ENCODE measurements at places on chromosomes 13 and 19. TPM values are rescaled to one million over a fixed set of nuclear protein-coding genes. Genes with fewer than 3 reads are reported as not detected.
A peak's percentile ranks its signal among the peaks of the same experiment; 100 is the strongest.

Gene ATXN8OS
- total RNA-seq: not detected

Gene PRSS57
- not detected for total RNA-seq

Gene C19orf73
- 2.0 TPM for total RNA-seq

DNA sequence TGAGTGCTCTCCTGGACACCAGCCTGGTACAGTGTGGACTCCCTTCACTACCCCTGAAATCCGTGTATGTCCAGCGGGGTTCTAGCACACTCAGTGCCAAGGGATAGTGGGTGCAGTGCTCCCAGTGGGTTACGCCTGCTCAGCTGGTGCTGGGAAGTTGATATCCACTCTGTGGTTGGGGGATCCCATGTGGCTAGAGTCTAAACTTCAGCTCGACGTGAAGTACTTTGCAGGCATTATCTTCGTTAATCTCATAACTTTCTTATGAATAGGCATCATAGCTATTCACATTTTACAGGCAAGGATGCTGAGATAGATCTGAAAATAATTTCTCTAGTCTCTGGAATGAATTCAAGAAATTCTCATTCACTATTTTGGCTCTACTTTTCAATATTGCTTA is 433.2 kb upstream of the HTR2A start:
- no peak for DNase-seq

DNA sequence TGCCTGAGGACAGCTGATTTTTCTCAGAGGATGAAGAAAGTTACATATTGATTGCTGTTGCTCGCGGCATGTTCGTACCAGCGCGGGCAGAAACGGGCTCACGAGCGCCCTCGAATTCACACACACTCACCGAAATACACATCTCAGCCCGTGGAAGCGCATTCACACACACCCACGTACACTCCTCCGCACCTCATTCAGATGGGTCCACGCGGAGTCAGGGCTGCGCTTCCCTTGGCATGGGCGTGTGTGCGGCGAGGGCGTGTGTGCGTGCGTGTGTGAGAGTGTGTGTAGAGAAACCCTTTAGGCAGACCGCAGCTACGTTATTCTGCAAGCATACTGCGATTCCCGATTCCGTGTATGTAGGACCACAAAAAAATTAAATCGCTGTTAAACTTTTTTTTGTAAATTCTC is 2.1 kb upstream of the PCDH17 start:
- DNase-seq: peak; percentile 7

DNA sequence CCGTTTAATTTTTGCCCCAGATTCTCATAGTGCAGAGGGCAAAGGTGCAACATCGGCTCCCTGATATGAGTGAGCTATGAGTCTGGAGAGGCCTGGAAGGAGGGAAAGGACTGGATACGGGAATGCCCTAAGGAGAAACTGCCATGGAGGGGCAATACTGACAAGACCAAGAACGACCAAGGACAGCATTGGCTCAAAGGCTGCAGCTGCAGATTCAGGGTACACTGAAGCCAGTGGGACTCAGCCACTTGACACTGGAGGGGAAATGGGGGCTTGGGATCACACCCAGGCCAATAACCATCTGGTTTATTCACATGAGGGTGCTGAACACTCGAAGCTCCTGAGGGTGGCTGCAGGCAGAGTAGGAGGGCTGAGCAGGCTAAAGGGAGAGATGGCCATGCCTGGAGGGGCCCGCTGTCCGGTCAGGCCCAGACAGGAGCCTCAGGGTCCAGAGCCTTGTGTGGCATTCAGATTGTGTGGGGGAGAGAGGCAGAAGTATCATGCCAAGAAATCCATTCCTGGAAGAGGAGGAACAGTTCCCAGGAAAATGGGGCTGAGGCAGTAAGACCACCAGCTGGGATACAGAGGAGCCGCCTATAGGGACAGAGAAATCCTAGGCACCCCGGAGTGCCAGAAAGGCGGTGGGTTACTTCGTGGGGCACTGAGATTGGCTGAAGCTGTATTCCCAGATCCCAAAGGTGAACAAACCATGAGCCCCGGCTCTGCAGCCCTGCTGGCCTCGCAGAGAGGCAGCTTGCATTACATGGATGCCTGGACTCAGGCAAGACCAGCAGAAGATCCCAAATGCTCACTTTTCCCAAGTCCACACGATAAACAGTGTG is 20.7 kb downstream of the COL4A1 start:
- no peak for DNase-seq

DNA sequence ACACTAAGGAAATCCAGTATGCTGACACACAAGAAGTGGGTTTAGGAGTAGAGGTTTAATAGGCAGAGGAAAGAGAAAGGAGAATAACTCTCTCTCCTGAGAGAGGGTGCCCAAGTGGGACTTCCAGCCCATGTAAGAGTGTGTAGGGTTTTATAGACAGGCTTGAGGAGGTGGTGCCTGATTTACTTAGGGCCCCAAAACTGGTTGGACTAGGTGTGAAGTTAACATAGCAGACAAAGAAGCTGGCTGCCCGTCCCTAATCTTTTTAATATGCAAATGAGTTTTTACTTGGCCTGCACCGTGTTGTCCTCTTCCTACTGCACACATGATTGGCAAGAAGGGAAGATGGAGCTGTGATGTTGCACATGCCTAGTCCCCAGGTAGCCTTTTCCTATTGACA is 752.5 kb upstream of the SLITRK5 start:
- no peak for DNase-seq

DNA sequence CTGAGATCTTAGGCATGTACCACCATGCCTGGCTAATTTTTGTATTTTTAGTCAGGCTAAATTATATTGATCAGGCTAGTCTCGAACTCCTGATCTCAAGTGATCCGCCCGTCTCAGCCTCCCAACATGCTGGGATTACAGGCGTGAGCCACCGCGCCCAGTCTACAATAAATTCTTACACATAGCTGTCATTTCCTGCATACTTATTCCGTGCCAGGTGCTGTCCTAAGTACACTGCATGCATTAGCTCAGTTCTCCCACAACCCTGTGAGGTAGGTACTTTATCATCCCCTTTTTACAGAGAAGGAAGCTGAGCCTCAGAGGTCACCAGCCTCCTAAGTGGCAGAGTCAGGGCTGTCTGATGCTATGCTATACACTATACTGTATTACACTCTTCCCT is 7.2 kb upstream of the RHPN2 start:
- no peak for DNase-seq

DNA sequence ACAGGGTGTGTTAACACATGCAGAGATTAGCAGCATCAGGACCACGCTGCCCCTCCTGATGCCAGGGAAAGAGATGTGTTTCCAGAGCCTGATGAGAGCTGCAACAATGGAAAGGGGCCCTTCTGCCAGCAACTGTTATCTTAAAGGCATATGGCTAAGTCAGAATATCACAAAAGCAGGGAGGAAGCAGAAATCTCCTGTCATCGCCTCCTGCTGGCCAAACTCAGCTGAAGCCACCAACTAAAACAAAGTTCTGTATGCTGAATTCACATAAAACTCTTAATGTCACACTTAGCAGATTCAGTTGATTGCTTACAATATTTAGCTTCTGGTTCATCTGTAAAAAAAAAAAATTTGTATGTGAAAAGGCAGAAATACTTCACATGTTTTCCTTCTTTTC is 178.2 kb downstream of the GPC5 start:
- peak; percentile 12 for DNase-seq

DNA sequence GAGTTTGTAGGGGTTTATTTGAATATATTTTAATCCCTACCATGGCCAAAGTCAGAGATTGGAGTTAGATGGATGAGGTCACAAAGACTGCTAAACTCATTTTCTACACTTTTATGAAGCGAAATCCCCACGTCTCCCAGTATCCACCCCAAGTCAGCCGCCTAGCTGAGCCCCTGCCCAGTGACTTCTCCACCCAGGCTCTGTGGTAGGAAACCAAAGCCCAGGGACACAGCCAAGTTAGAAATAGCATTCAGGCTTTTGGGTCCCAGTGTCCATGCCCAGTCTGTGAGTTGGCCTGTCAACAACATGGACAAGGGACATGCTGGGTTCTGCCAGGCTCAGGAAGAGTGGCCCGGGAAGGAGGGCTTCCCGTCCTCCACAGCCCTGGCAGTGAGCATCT is 474.0 kb downstream of the FOXO1 start:
- no peak for DNase-seq

DNA sequence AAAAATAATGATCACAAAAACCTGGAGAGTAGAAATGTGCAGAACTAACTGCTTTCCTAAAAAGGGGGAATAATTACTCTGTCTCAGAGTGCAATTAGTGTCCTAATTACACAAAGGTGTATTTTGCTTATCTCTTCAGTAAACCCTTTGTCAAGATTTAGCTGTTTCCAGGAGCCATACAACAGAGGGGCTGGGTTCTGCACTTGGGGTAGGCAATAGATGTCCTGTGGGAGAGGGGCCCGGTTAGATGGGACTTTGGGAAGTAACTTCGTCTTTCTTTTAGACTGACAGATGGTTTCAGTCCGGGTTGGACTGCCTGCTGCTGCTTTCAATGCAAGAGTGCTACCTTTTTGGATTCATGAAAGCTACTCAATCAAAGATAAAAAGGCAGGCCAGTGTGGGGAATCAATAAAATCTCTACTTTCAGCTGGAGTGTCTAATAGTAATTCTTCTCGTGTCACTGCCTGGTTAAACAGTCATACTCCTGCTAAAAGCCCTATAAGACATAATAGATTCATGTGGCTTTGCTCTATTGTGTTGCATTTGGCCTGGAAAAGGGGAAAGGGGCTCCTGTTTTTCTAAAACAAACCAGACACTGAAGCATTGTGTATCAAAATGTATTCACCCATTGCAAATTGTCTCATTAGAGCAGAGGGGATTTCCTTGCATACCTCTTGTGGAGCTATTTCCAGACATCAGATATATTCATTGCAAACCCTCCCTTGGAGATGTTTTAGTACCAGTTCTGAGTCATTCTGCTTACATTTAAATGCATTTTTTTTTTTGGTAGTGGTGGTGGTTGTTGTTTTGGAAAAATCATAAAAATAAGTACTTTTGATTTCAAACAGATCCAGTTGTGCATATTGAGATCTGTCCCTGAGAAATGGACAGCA is 83.3 kb upstream of the PCDH8 start:
- DNase-seq: no peak

DNA sequence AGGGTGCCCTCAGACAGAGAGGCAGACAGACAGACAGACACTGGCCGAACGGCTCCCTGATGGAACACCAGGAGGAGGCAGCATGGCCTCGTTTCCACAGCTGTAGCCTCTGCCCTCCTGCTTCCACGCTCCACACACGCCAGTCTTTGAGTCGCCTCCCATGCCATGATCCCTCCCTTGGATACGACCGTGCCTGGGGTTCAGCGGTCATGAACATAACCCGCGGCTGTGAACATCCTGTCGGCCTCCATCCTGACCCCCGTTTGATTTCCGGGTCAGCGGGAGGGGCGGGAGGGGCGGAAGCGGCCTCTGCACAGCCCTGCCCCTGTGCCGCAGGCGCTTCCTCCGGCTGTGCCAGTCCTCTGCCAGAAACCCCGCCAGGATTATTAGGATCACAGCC is 23.4 kb downstream of the GP6 start:
- peak; percentile 40 for DNase-seq

GRCh38 chr19:5183616-5184015 is 157.0 kb downstream of the PTPRS start:
- no peak for DNase-seq

DNA sequence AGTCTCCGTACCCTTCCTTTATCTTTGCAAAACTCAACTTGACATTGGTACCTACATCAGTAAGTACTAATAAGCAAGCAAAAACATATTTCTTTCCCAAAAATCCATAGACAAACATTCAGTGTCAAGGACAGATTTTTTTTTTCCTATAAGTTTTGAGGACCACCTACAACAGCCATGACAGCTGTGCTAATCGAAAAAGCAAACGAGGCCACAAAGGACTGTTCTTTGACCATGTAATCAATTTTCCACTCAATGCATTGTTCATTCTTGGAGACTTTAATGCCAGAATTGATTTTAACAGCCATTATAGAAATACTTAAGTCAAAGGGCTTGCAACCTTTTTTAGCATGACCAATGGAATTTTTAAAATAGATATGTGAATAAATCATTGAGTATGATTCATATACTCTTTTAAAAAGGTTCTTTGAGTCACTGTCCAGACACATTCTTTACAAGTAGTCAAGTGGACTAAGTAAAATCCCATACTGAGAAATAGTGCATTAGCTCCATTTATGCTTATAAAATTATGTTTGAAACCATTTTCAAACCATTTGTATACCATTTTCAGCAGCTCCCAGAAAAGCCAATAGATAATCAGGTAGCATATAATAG is 323.9 kb downstream of the MZT1 start:
- no peak for DNase-seq

DNA sequence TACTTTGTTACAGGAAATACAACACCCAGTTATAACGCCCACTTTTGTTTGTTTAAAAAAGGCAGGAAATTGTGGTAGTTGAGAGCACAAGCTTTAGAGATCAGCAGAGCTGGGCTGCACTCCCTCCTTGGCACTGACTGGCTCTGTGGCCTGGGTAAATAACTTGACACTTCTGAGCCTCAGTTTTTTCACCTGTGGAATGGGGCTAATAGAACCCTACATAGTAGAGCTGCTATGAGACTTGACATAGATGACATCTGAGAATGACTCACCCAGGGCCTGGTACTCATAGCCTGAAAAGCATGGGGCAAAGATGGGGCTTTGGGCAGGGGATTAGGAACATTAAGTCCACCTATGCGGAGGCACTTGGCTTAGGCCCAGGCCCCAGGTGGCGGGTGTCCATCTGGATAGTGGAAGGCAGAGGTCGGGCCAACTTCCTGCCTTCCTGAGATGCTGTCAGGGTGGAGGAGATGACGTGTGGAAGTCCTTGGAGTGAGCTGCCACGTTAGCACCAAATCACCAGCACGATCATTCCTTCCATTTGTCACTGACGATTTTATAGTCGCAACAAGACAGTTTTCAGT is 159.1 kb downstream of the KATNAL1 start:
- peak; percentile 51 for DNase-seq

GRCh38 chr13:21971662-21972621 is 301.1 kb downstream of the FGF9 start:
- DNase-seq: no peak

DNA sequence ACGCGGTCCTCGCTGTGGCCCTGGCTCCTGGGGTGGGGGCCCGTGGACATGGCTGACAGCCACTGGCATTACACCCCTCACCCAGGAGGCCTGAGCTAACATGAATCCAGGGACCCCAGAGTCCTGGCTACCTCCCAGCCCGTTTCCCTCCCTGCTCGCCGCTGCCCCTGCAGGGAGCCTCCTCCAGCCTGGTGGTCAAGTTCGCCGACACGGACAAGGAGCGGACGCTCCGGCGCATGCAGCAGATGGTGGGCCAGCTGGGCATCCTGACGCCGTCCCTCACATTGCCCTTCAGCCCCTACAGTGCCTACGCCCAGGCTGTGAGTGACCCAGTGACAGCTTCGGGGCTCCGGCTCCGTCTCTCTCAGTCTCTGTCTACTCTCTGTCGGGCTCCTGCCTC is 56.6 kb downstream of the CELF5 start:
- no peak for DNase-seq

Measured in activated CD4-positive, alpha-beta T cell treated with anti-CD3 and anti-CD28 coated beads for 36 hours (primary cell).